Stomach (tissue), 19 donors: ENCODE measurements at places on chromosomes 5 and 9. TPM values are rescaled to one million over a fixed set of nuclear protein-coding genes. Genes with fewer than 3 reads are reported as not detected.

MLANA gene
- total RNA-seq: not detected

DNA sequence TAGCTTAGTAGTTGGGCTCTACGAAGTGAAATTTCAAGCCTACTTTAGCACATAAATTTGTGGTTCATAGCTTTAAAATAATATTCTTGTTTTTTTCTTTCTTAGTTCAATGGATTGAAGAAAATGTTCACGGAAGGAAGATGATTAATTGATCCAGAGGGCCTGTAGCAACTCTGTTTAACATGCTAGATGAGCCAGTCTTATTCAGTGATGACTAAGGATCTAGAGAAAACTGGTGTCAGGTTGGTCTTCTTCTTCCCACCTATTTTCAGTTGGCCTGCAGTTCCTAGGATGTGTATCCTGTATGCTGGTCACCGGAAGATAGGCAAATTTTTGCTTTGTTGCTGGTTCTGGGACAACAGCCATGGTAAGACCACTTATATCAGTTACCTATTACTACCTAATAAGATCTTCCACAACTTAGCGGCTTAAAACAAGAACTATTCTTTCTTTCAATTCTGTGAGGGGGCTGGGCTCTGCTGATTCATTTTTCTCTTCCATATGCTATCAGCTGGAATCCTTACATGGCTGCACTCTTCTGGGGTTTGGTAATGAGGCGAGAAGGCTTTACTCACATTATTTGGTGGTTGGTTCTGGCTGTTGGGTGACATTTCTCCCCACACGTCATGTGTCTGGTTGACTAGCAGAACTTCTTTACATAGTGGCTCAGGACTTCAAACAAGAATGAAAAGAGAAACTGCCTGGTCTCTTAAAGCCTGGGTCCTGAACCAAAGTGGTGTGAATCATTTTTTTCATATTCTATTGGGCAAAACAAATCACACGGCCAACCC, 182.7 kb upstream of the ACTBL2 start:
- no peak for DNase-seq
- no peak overlapping the region for H3K4me3 ChIP-seq
- no peaks in the 10 kb centered on the region for H3K4me1 ChIP-seq
- H3K27me3 ChIP-seq: no peaks in the 10 kb centered on the region
- H3K36me3 ChIP-seq: no peaks in the 10 kb centered on the region

SURF2 gene
- 20.9 TPM for total RNA-seq

DNA sequence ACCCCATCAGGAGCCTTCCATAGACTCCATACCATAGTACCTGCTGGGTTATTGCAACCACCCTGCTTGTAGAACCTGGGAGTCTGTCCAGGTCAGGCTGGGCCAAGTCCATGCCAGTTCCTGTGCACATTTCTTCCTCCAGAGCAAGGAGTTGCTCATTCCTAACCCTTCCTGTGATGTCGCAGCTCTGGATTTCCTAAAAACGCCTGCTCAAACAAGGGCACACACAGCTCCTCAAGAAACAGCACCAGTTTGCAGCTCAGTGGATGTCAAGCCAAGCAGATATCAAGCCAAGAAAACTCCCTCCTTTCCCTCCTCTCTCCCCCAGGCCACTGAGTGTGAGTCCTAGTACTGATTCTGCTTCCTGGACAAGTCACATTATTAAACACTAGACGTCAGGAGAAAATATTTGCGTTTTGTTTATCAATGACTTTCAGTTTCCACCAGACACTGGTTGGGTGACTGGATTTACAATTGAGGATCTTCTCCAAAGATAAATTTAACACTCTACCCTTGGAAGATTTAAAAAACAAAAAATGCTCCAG, 59.6 kb downstream of the SLC1A1 start:
- peak overlapping the region; percentile 8 for H3K27ac ChIP-seq
- no peak for DNase-seq
- no peaks in the 10 kb centered on the region for H3K36me3 ChIP-seq
- peaks cover 10% of the 10 kb centered on the region for H3K4me1 ChIP-seq
- no peak overlapping the region for H3K4me3 ChIP-seq

GRCh38 chr9:136351252-136351800, 12.2 kb downstream of the DNLZ start:
- no peak for DNase-seq
- H3K4me1 ChIP-seq: peaks cover 18% of the 10 kb centered on the region
- no peak overlapping the region for H3K27ac ChIP-seq

PCDHA1 gene
- total RNA-seq: not detected

- DNase-seq: no peak
- H3K4me1 ChIP-seq: no peaks in the 10 kb centered on the region
- no peak overlapping the region for H3K27ac ChIP-seq
Measured at GRCh38 chr9:136923881-136924280, 20.7 kb downstream of the FBXW5 start.

PCA3 gene
- 0.45 TPM for total RNA-seq

LRRC19 gene
- total RNA-seq: not detected

GRCh38 chr5:173454736-173455598, 126.8 kb upstream of the STC2 start:
- no peaks in the 10 kb centered on the region for H3K27me3 ChIP-seq
- peak overlapping the region; percentile 10 for H3K27ac ChIP-seq
- no peaks in the 10 kb centered on the region for H3K4me1 ChIP-seq

SLC25A2 gene
- 0.43 TPM for total RNA-seq

DNA sequence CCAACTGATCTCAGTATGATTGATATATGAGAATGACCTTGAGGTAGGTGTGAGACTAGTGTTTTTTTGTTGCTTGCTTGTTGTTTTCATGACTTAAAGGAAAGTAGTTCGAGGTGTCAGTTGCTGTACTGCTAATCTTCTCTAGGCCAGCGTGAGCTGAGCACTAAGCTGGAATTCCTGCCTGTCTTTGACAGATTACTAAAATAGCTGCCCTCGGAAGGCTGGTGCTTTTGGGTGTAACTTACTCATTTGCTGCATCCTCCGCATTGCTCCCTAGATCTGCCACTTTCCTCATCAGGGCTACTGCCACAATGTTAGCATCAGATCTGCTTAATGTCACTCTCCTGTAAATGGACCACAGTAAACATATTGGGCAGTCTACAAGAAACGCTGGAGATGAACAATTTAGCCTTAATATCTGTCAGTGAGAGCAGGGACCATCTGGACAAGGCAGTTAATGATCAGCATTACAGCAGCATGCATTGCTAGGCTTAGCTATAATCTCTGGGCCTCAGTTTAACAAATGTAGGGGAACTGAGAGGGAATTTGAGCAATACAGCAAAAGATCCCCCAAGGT, 106.6 kb upstream of the CDH6 start:
- no peak for DNase-seq
- H3K4me3 ChIP-seq: no peak overlapping the region
- H3K36me3 ChIP-seq: no peaks in the 10 kb centered on the region
- no peaks in the 10 kb centered on the region for H3K27me3 ChIP-seq

DNA sequence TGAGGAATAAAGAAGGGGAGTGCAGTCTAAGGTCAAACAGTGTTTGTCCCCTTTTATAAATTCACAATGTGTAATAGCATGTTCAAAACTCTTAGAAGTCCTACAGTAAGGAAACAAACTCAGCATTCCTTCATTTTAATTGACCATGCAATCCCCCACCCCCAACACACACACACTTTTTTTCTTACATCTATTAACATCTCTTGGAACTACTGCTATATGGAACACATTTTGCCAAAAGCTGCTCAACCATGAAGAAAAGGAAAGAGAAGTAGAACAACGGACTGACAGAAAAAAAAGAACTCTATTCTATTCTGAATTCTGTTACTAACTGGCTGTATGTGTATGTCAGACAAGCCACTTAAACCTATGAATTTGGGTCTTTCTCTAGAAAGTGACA, 2.8 kb upstream of the CTNNAL1 start:
- H3K4me1 ChIP-seq: peaks cover 40% of the 10 kb centered on the region
- H3K36me3 ChIP-seq: peaks cover 23% of the 10 kb centered on the region
- DNase-seq: no peak

- no peak for DNase-seq
- no peak overlapping the region for H3K27ac ChIP-seq
- H3K4me3 ChIP-seq: no peak overlapping the region
- no peaks in the 10 kb centered on the region for H3K27me3 ChIP-seq
- H3K36me3 ChIP-seq: no peaks in the 10 kb centered on the region
Measured at GRCh38 chr5:143488381-143488780, 84.9 kb upstream of the NR3C1 start.

- no peaks in the 10 kb centered on the region for H3K4me1 ChIP-seq
- no peak overlapping the region for H3K4me3 ChIP-seq
- H3K36me3 ChIP-seq: no peaks in the 10 kb centered on the region
- no peaks in the 10 kb centered on the region for H3K27me3 ChIP-seq
- H3K27ac ChIP-seq: no peak overlapping the region
Measured at GRCh38 chr5:125478599-125478998, 732.2 kb upstream of the ZNF608 start.

LCP2 gene
- 0.58 TPM for total RNA-seq

TTC1 gene
- 34.7 TPM for total RNA-seq

TRIP13 gene
- 10.4 TPM for total RNA-seq

- DNase-seq: no peak
- H3K4me3 ChIP-seq: no peak overlapping the region
- no peaks in the 10 kb centered on the region for H3K36me3 ChIP-seq
- no peak overlapping the region for H3K27ac ChIP-seq
Measured at GRCh38 chr9:107907715-107908114, 418.1 kb upstream of the KLF4 start.

DNA sequence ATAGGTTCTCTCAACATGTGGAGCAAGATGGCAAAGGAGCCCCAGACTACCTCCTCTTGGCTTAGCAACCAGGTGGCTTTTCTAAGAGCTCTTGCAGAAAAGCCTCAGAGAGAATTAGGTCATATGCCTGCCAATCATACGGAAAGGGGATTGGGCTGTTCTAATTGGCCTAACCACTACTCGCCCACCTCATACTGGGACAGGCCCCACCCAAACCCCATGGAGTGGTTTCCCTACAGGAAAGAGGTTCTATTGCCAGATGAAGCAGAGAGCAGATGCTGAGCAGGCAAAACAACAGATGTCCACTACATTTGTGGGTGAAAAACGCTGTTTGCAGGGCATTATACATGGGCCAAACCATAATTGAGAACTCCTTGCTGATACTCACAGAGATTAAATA, 29.0 kb downstream of the ABLIM3 start:
- no peak for DNase-seq
- H3K27me3 ChIP-seq: no peaks in the 10 kb centered on the region
- no peaks in the 10 kb centered on the region for H3K36me3 ChIP-seq
- no peak overlapping the region for H3K4me3 ChIP-seq

DNA sequence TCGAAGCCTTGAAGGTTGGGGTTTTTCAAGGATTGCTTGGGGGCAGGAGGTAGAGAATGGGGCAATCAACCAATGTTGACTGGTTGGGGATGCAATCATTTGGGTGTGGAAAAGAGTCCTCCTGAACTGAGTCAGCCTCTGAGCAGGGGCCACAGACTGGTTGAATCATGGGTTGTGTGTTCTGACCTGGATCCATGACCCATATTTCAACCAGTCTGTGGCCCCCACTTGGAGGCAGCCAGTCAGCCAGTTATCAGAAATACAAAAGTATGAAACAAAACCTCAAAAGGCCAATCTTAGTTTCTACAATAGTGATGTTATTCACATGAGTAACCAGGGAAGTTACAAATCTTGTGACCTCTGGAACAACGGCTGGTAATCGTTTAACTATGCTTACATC, 81.4 kb upstream of the RANBP6 start:
- H3K27ac ChIP-seq: no peak overlapping the region
- H3K27me3 ChIP-seq: no peaks in the 10 kb centered on the region
- H3K4me1 ChIP-seq: no peaks in the 10 kb centered on the region
- no peak for DNase-seq
- H3K36me3 ChIP-seq: no peaks in the 10 kb centered on the region

SLC34A1 gene
- not detected for total RNA-seq

SEMA5A gene
- 5.2 TPM for total RNA-seq

DNA sequence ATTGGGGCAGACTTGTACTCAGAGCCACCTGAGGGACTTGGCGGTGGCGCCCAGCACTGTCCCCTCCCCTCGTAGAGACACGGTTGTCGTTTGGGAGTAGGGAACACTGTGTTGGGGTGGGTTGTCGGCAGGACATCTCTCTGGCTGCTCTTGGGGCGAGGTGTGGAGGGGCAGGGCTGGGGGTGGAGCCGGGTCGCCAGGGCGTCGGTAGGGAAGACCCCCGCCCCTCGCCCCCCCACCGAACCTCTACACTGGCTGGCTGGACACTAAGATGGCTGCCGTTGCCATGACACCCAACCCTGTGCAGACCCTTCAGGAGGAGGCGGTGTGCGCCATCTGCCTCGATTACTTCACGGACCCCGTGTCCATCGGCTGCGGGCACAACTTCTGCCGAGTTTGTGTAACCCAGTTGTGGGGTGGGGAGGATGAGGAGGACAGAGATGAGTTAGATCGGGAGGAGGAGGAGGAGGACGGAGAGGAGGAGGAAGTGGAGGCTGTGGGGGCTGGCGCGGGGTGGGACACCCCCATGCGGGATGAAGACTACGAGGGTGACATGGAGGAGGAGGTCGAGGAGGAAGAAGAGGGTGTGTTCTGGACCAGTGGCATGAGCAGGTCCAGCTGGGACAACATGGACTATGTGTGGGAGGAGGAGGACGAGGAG, 778 bp downstream of the TRIM41 start:
- H3K27me3 ChIP-seq: no peaks in the 10 kb centered on the region
- H3K4me1 ChIP-seq: peaks cover 45% of the 10 kb centered on the region
- peak; percentile 34 for DNase-seq
- H3K4me3 ChIP-seq: peak overlapping the region; percentile 90
- H3K36me3 ChIP-seq: peaks cover 12% of the 10 kb centered on the region

DNA sequence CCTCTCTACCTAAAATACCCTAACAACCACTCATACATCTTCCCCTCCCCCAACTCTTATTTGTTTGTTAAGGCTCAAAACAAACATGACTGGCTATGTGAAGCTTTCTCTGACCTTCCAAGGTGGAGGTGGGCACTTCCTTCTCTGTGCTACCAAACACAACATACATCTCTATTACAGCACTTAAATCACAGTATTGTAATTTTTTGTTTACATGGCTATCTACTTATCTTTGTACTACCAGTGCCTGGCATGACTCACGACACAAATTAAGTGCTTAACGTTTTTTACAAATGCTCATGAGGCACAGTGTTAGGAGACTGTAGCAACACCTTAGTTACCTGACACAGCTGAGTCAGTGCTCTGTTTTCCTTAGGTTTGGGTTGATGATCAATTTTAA, 18.6 kb downstream of the HOMER1 start:
- H3K27me3 ChIP-seq: no peaks in the 10 kb centered on the region
- no peak for DNase-seq
- no peak overlapping the region for H3K4me3 ChIP-seq
- no peaks in the 10 kb centered on the region for H3K36me3 ChIP-seq
- no peak overlapping the region for H3K27ac ChIP-seq
- peaks cover 9% of the 10 kb centered on the region for H3K4me1 ChIP-seq

DNA sequence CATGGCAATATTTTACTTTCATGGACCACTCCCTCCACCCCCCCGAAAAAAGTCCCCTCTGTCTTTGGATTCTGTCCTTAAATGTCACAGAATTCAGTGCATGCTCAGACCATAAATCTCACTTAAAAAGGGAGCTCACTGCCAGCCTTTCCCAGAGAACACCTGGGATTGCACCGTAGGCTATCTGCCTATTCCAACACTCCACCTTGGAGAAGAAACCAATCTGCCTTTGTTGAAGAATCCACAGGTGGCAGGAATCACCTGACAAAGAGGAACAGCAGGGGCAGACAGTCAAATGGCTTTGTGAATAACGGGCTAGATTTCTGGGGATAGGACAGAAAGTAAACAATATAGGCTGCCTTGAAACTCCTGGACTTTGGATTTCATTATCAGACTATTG, 306.7 kb upstream of the BRINP1 start:
- H3K4me1 ChIP-seq: no peaks in the 10 kb centered on the region
- no peak for DNase-seq
- no peaks in the 10 kb centered on the region for H3K36me3 ChIP-seq
- no peaks in the 10 kb centered on the region for H3K27me3 ChIP-seq
- H3K27ac ChIP-seq: no peak overlapping the region

ARAP3 gene
- total RNA-seq: 7.8 TPM

CEL gene
- total RNA-seq: 1.2 TPM
